ENCODE measurements at places on chromosomes 2 and 18. TPM values are rescaled to one million over a fixed set of nuclear protein-coding genes. Genes with fewer than 3 reads are reported as not detected.

DNA sequence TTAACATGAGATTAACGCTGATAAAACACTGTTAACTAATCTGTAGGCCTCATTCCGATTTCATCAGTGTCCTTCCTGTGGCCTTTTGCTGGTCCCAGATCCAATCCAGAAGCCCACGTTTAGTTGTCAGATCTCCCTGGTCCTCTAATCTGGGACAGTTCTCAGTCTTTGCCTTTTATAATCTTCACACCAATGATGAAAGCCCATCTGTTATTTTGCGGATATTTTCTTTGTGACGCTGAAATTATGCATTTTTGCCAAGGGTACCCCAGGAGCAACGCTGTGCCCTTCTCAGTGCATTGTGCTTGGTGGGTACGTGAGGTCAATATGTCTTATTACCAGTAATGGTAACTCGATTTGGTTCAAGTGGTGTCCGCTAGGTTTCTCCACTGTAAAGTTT is 51.1 kb downstream of the COPS8 start:
- H3K36me3 ChIP-seq = no peaks in the 10 kb centered on the region
- peaks cover 16% of the 10 kb centered on the region for H3K4me1 ChIP-seq
- no peak for DNase-seq
- H3K4me3 ChIP-seq = no peak overlapping the region

The RNF152 gene
- not detected for total RNA-seq

The ZNF892 gene
- total RNA-seq = 0.21 TPM

The GKN1 gene
- total RNA-seq = not detected
